ENCODE measurements at places on chromosomes 7 and 10.

- DNase-seq = peak; percentile 59
Measured at GRCh38 chr7:44291066-44291732, 34.2 kb downstream of the CAMK2B start.

DNA sequence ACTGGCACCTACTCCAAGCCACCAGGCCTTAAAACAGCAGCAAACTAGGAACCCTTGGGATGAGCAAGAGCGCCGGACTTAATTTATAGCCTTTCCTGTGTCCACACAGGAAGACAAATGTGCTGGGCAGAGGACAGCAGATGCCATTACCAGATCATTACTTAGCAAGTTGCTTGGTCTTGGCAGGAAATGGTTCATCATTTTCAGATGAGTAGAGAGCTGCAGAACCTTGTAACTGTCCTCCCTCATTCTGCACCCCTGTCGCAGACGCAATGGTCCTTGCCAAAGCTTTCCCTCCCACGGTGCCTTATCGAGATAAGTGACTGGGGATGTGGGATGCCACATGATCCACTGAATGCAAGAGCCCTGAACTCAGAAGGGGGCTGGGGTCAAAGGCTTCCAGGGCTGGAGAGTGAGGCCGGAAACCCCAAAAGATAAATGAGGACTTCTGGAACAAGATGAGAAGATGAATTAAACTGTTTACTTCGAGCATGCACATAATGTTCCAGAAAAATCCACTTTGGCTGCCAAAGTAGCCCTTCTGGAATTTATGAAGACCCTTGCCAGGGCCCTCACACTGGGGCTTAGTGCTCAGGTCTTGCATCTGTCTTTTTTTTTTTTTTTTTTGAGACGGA is 145.6 kb upstream of the ZNF32 start:
- peak; percentile 48 for DNase-seq

- no peak for DNase-seq
Measured at GRCh38 chr10:126568809-126569385, 101.6 kb downstream of the C10orf90 start.

GRCh38 chr7:54831644-54832095 is 72.7 kb upstream of the SEC61G start:
- DNase-seq = no peak

DNA sequence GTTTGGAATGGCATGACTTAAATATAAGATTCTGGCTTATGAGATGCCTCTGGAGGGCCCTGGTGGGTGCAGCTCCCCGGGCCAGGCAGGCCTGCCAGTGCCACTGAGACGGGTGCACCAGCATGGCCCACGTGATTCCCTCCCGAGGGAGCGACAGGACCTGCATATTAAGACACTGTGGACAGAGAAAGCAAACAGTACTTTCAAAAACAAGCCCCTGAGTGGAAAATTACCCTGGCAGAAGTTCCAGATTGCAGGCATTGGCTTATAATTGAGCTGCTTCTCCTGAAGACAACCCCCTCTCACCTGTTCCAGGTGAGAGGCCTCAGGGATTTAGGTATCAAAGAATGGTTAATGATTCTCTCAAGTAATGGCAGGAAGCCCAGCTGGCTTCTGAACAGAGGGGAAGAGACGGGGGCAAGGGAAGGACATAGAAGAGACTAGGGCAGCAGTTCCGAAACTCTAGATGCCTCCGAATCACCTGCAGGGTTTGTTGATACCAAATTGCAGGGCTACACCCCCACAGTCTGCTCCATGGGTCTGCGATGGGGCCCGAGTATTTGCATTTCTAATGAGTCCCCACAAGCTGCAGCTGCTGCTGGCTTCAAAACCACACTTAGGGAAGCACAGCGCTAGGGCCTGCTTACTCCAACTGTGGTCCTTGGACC is 66.0 kb upstream of the DOCK1 start:
- DNase-seq = no peak

DNA sequence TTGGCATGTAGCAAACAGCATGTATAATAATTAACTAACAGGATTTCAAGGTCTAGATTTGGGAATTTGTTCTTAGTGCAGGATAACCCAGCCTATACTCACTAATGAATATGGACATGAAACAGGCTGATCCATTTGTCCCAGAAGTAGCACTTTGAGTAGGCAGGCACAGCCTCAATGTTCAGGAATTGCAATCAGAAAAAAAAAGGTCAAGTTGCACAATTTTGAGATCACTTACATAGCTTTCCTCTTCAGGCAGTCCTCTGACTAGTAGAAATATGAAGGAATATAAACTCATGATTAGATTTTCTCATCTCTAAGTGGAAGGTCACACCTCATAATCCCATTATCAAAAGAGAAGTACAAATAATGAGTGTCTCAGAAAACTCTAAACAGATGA is 921.4 kb upstream of the CELF2 start:
- DNase-seq = no peak

GRCh38 chr7:139647085-139647484 is 123.6 kb downstream of the CLEC2L start:
- no peak for DNase-seq

DNA sequence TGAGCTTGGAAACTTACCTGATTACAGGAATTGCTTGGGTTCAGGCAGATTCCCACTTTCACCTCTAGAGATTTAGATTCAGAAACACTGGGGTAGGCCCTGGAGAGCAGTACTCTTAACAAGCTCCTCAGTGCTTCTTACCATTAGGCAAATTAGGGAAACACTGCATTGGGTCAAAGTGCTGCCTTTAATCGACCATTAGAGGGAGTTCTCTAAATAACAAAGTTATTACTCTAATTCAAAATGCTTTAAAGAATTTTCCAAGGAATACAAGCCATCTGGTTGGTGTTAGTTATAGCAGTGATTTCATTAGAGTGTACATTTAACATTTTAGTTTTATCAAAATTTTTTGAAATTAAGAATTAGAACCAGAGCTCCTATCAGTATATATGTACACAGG is 324.5 kb downstream of the GFRA1 start:
- no peak for DNase-seq

DNA sequence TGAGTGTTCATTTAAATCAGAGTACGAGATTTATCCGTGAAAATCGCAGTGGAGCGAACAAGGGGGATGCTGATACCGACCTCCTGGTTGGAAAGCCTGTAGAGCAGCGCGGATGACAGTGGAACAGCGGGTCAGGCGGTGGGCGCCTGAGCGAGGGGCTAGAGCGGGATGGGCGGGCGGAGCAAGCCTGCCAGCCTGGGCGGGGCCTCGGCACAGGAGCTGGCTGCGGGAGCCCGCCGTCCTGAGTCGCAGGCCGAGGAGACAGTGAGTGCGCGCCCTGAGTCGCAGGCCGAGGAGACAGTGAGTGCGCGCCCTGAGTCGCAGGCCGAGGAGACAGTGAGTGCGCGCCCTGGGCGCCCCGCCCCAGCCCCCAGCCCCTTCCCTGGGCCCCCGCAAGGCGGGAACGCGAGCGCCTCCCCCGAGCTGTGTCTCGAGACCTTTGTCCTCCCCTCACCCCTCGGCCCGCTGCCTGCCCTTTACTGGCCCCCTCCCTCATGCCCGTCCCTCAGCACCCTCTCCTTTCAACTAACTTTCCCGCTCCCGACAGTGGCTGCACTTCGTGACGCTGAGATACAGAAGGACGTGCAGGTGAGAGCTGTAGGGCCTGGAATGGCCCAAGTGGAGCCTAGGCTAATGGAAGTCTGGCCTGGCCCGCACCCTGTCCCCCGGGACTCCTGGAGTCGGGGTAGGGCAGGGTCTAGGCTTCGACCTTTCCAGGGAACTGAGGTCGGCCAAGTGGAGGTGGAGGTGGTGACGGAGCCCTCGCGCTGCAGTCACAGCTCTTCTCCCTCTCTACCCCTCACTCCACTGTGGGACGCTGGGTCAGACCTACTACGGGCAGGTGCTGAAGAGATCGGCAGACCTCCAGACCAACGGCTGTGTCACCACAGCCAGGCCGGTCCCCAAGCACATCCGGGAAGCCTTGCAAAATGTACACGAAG is at the start of gene AS3MT:
Gene AS3MT, plus strand, starts transcription at position 213 of the 941 bp plus-strand sequence. Its CDS starts 123 bp downstream, at position 336.
- peak; percentile 29 for DNase-seq

- no peak for DNase-seq
Measured at GRCh38 chr7:88224601-88225275, 4.9 kb upstream of the SRI start.

DNA sequence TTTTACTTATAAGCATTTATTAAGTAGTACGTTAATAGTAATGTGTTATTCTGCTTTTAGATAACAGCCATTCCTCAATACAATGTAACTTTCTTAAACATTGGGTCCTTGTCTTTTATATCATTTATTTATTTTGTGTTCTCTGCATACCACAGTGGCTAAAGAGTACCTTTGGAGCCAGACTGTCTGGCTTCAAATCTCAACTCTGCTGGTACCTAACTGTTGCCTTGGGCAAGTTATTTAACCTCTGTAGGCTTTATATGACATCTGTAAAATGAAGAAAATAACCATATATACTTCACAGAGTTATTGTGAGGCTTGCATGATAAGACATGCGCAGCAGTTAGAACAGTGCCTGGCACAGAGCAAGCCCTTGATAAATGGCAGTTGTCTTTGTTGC is 397.6 kb downstream of the MDFIC start:
- DNase-seq = no peak

DNA sequence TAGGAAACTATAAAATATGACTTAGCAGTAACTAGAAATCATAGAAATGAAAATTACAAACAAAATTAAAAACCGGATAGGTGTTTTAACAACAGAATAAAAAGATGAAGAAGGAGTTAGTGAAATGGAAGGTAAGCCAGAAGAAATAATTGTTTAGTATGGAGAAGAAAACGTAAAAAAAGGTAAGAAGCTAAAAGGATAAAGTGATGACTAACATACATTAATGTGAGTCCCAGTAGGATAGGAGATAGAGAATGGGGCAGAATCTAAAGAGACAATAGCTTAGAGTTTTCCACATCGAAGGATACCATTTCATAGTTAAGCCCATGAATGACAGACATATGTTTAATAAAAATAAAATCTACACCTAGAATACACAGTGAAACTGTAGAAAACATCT is 25.3 kb downstream of the GTF2I start:
- DNase-seq = no peak

DNA sequence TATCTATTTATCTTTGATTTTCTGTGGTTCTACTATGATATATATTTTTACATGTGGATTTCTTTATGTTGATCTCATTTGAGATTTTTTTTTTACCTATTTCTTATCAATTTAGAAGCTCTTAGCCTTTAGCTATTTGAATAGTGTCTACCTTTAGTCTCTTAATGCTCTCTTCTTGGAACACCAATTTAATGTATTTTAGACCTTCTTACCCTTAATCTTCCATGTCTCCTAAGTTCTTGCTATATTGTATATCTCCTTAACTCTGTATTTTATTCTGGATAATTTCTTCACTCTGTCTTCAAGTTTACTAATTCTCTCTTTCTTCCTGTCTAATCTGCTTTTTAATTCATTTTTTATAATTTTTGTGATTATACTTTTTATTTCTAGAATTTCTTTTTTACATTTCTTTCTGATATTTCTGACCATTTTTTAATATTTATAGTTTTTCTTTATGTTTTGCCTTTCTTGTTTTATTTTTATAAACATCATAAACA is 27.3 kb downstream of the CSTF2T start:
- no peak for DNase-seq

- no peak for DNase-seq
Measured at GRCh38 chr10:75677541-75677940, 246.1 kb downstream of the LRMDA start.

- no peak for DNase-seq
Measured at GRCh38 chr10:35353395-35353794, 17.1 kb downstream of the CCNY start.

DNA sequence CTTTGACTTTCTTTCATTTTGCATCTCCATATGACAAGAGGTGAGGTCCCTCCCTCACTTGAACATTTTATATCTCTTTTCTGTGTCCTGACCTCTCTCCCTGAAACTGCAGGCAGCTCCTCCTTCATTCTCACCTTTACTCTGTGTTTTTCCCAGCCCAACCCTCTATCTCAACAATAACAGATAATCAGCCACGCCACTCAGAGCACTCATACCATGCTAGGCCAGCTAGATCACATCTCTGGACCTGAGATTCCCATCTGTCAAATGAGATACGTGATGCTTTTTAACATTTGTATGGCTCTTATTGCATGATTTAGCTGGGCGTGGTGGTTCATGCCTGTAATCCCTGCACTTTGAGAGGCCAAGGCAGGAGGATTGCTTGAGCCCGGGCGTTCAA is 63.1 kb upstream of the PDCD4 start:
- no peak for DNase-seq

- no peak for DNase-seq
Measured at GRCh38 chr7:79451580-79451979, 1.9 kb downstream of the MAGI2 start.

DNA sequence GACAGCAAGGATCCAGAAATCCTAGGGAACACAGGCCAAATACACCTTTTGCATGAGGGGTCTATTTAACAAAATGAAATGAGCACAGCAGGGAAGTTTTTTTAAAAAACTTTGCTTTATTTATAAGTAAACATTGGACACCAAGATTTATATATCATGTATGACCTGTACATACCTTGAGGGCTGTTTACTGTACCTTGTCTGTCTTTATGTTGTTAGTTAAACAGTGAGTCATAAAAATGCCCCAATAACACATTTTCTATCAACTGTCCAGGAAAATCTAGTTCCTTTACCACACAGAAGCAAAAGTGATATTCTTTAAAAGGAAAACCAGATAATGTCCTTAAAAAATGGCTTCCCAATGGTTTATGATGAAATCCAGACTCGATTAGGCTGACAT is 45.1 kb upstream of the AGR3 start:
- no peak for DNase-seq

DNA sequence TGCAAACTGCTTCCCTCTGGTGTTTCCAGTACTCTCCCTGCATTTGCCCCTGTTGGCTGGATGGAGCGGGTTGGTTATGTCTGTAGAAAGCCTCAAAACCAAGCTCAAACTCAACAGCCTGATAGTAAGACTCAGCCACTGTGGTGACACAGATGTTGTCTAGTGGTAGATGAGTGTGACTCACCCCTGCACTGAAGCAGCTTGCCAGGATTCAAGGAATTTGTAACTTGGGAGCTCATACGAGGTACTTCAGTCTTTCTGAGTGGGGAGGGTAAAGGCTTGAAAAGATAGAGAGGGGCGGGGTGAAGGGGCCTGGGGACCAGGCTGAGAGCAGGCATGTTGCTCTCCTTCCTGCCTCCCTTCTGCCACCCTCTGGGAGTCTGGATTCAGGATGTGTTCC is 22.9 kb upstream of the AQP1 start:
- no peak for DNase-seq

- DNase-seq = no peak
Measured at GRCh38 chr10:52864201-52865106, 91.9 kb upstream of the MBL2 start.

GRCh38 chr7:74027683-74028320 is at the start of gene ELN:
TSS of gene ELN (plus strand) at chr7:74028173. CDS start at chr7:74028188, 15 bp downstream.
- peak; percentile 92 for DNase-seq

GRCh38 chr10:96289218-96289910 is 14.9 kb upstream of the DNTT start:
- DNase-seq = no peak

All from uterus (tissue), 4 donors.